Stimulated activated CD8-positive, alpha-beta memory T cell treated with anti-CD3 and anti-CD28 coated beads, Interleukin-7, amount 100 ng/mL, for 1 hour (primary cell): ENCODE measurements at places on chromosomes 1 and 21.
A peak's percentile ranks its signal among the peaks of the same experiment; 100 is the strongest.

- peak; percentile 10 for DNase-seq
Observed at GRCh38 chr1:221439008-221439746, 302.7 kb downstream of the DUSP10 start.

DNA sequence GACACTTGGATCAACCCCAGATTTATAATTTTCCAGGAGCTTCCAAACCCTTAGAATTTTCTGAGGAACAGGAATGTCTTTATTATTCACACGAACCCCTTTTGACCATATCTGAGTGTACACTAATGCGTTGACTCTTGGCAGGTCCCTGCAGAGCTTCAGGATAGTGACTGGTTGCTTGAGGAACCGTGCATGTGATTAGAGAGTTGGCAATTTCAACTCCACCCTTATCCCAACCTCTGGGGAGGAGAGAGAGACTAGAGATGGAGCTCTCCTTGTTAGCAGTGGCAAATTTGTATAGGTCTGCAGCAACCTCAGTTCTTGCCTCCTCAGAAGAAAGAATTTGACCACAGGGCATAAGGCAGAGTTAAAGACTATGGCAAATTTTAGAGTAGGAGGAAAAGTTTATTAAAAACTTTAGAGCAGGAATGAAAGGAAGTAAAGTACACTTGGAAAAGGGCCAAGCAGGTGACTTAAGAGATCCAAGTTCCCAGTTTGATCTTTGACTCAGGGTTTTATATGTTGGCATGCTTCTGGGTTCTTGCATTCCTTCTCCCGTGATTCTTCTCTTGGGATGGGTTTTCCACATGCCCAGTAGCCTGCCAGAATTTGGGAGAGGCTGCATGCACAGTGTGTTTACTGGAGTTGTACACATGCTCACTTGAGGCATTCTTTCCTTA is 93.8 kb upstream of the ETV3 start:
- DNase-seq, result no peak

GRCh38 chr21:44529503-44530125 is 10.4 kb downstream of the KRTAP10-1 start:
- no peak for DNase-seq

DNA sequence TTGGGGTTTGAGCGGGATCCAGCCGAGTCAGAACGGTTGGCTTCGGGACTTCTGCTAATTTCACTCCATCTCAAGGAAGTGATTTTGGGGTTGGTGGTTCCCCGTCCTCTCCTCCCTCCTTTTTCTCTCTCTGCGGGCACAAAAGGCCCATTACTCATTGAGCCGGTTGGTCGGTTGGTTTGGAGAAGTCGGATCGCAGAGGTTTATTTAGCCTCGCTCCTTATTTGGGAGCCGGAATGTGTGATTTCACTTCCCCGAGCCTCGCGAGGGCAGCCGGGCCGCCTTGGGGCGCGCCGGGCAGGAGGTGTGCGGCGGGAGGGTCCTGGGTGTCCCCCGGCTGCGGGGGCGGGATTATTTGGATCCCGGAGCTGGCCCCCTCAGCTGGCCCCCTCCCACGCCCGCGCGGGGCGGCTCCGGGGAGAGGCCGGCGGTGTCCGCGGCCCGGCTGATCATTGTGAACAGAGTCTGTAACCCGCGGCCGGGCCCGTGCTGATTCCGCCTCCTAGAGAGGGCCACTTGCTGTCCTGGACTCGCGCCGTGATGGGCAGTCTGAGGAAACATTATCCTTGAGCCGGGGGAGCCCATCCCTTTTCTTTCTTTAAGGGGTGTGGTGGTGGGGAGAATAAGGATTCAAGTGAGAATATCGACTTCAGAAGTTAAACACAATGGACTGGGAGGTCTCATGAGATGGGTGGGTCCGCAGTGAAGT is 1.2 kb downstream of the MAPKAPK2 start:
- no peak for DNase-seq

DNA sequence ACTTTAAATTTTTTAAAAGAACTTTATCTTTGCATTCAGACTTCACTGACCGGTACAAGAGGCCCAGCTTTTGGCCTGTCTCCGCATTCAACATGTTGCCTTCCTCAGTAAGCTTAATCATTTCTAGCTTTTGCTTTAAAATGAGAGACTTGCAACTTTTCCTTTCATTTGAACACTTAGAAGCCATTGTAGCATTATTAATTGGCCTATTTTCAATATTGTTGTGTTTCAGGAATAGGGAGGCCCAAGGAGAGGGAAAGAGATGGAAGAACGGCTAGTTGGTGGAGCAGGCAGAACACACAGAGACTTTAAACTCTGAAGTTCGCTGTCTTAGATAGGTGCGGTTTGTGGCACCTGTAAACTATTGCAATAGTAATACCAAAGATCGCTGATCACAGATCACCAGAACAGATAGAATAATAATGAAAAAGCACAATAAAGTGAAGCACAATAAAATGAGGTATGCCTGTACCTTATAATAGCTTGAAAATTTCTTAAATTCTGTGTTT is 31.4 kb downstream of the RABGAP1L start:
- no peak for DNase-seq

- DNase-seq, result no peak
Observed at GRCh38 chr1:85295006-85295431, 18.6 kb upstream of the BCL10 start.

- DNase-seq, result no peak
Observed at GRCh38 chr1:230498704-230499103, 72.6 kb upstream of the PGBD5 start.
